ENCODE measurements at places on chromosomes 2 and 18. TPM values are rescaled to one million over a fixed set of nuclear protein-coding genes. Genes with fewer than 3 reads are reported as not detected.

- DNase-seq = peak; percentile 67
Measured at GRCh38 chr2:224982910-224983711, 59.2 kb downstream of the DOCK10 start.

GRCh38 chr2:33573657-33574056 is 25.4 kb downstream of the FAM98A start:
- no peak for DNase-seq

GRCh38 chr2:15159751-15160177 is 401.4 kb downstream of the NBAS start:
- DNase-seq = no peak

GRCh38 chr2:45919711-45920111 is 268.2 kb downstream of the PRKCE start:
- DNase-seq = no peak

- DNase-seq = no peak
Measured at GRCh38 chr2:121293450-121294325, 8.7 kb upstream of the TFCP2L1 start.

DNA sequence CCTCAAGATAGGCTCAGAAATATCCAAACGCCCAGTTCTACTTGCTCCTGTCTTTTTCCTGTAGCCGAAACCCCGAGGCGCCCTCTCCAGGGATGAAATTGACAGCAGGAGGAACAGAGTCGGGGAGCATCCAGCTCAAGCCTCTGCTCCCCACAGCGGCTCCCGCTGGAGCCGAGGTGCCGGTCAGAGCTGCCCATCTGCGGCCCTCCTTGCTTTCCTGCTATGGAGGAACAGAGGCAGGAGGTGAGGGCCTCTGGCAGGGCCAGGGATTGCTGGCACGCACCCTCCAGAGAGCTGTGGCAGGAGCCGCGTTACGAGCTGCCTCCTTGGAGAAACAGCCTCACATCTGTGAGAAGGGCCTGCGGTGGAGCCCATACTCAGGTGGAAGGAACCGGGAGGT is 172.1 kb downstream of the RNF144A start:
- no peak for DNase-seq

DNA sequence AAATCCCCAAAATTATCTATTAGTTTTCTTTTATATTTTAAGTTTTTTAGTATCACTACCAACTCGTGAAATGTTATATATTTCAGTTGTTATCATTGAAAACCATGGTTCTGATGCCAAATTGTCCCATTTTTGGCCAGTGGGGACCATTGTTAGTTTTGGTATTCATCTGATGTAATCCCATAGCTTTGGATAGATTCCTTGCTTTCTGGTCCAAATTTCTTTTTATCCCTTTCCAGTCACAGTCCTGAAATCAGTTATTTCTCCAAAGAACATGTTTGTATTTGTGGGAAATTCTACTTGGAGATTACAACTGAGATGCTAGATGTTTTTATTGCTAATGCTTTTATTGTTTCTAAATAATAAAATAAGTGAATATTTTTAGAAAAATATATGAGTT is 976.8 kb upstream of the CRIM1 start:
- DNase-seq = no peak

The STPG4 gene
- 0.89 TPM for total RNA-seq

The ZBTB7C gene
- total RNA-seq = 44.2 TPM

The PRPF40A gene
- 88.8 TPM for total RNA-seq

The SGPP2 gene
- total RNA-seq = 0.53 TPM

The ZNF396 gene
- total RNA-seq = 4.1 TPM

All from sciatic nerve (tissue), 2 donors.